Inflammatory macrophage treated with lipopolysaccharide for 1 hour (primary cell): ENCODE measurements at places on chromosomes 6 and 20.

DNA sequence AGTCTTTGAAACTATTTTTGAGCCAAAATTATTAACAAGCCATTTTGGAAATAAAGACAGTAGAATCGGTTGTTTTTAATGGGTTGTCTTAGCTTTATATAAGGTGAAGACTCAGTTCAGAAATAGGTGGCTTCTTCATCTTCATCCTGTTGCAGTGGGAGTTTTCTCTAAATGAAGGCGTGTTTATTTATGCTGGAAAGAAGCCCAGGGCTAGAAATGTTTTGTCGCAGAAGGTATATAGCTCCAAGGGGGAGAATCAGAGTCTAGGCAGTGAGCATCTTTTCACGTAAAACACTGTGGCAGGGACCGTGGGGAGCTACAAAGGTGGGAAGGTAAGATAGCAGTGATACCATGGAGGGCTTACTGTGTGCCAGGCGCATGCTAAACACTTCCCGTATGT is 34.3 kb downstream of the FARS2 start:
- no peak for DNase-seq

DNA sequence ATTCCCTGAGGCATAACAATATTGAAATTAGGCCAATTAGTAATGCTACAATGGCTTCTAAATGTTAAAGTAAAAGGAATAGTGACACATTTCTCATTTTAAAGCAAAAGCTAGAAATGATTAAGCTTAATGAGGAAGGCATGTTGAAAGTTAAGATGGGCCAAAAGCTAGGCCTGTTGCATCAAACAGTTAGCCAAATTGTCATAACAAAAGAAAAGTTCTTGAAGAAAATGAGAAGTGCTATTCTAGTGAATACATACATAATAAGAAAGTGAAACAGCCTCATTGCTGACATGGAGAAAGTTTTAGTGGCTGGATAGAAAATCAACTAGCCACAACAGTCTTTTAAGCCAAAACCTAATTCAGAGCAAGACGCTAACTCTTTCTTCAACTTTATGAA is 12.9 kb downstream of the OR2A4 start:
- no peak for DNase-seq

- DNase-seq, result no peak
Measured at GRCh38 chr6:134908906-134909516, 40.9 kb downstream of the ALDH8A1 start.

GRCh38 chr20:62339647-62340062 is 27.5 kb downstream of the LAMA5 start:
- peak; percentile 52 for DNase-seq

GRCh38 chr20:50330504-50331313 is 140.1 kb downstream of the CEBPB start:
- DNase-seq, result no peak

DNA sequence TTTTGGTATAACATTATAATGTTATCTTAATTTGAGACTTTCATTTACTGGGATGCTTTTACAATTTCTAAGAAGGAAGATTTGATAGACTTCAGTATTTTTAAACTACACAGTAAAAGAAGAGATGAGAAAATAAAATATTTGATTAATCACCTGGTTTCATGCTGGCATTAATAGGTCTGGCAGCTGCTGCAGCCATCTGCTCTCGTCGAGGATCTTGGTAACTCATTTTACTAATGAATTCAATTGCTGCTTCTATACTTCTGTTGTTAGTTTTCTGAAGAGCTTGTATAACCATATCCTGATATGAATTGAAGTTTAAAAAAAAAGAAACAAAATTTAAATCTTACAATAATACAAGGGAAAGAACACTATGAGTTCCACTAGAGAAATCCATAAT is 23.0 kb downstream of the LATS1 start:
- DNase-seq, result no peak

GRCh38 chr20:13953227-13953626 is 37.2 kb downstream of the SEL1L2 start:
- no peak for DNase-seq

DNA sequence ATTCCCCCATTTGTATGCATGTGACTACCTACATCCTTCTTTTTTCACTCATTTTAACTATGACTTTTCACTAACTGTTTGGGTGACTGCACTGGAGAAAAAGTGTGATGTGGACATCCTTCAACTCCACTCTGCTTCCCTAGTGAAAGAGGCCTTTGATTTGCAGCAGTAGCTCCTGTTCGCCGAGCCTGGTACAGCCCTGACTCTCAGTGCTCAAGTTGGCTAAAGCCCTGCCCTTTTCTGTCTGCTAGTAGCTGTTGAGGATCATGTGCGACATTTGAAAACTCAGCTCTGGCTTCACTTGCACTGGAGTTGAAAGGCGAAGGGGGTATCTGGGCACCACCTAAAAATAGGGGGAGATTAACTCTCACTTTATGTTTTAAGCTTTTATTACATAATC is 42.1 kb downstream of the DAAM2 start:
- DNase-seq, result no peak

DNA sequence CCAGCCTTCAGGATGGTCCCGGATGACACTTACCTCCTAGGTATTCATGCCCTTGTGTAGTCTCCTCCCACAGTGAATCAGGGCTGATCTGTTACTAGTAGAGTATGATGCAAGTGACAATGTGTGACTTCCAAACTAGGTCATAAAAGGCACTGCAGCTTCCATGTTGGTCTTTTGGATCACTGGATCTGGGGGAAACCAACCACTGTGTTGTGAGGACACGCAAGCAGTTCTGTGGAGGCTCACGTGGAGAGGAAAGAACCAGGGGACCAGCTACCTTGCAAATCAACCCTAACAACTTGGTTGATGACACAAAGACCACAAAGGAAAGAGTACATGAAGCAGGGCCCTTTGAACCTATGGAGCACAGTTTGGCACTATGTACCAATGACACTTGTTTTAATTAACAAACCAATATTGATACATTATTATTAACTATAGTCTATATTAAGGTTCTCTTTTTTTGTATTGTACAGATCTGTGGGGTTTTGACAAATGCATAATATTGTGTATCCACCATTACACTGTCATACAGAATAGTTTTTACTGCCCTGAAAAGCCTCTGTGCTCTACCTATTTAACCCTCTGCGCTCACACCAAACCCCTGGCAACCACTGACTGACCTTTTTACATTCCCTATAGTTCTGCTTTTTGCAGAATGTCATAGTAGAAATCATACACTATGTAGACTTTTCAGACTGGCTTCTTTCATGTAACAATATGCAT is 16.3 kb upstream of the SDCBP2 start:
- DNase-seq, result no peak

DNA sequence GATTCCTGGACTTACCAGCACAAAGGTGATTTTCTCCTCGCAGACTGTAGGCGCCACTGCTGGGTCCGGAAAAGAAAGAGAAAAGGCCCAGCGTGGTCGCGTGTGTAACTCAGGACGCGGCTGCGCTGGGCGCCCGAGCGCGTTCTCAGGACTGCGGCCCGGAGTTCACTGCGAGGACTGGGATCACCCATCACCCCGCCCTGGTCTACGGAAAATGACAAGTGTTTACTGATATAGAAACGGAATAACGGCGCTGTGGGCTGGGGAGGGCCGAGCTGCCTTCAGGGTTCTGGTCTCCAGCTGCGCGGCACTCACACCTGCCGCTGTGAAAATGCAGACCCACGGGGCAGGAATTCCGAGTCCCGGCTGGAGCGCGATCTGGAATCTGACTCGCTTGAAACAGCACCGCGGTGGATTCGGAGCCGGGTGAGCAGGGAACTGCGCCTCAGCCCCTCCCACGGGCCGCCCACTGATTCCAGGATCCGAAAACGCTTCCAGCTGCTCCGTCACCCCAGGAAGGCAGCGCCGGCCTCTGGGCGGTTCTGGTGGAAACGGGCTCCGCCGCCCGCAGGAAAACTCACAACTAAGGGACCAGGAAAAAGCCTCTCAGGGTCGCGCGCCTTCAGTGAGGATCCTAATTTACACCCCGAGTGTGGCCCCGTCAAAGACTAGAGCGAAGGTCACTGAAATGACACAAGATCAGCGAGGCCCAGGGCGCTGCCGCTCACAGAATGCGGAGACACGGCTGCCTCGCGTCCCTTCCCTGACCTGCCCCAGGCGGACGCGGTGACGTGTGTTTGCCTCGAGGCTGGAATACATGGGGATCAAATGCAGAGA is 34.5 kb downstream of the HLA-A start:
- peak; percentile 64 for DNase-seq

GRCh38 chr6:46296586-46296985 is 125.8 kb upstream of the ENPP5 start:
- DNase-seq, result no peak

GRCh38 chr6:163728442-163729126 is 314.1 kb downstream of the QKI start:
- no peak for DNase-seq

GRCh38 chr6:79832723-79833122 is 114.6 kb downstream of the ELOVL4 start:
- DNase-seq, result no peak

DNA sequence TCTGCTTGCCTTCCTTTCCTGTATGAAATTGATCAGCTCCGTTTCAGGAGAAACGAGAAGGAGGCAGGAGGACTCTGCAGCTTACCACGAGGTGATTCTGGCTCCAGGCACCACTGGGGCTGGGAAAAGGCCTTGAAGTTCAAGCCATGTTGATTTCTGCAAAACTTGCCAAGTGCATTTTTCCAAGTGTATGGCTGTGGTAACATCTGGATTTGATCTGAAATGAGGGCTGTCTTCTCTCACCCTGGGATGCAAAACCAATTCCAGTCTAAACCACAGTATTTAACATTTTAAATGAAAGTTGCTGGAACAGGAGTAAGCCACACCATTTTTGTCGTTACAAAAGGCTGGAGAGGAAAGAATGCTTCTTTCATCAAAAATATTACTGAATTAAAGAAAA is 36.1 kb upstream of the FAM210B start:
- DNase-seq, result no peak

GRCh38 chr20:44054118-44054517 is 132.9 kb downstream of the JPH2 start:
- DNase-seq, result no peak

- no peak for DNase-seq
Measured at GRCh38 chr6:431504-431903, 40.0 kb downstream of the IRF4 start.

GRCh38 chr20:41507436-41507835 is 110.7 kb downstream of the CHD6 start:
- DNase-seq, result no peak

DNA sequence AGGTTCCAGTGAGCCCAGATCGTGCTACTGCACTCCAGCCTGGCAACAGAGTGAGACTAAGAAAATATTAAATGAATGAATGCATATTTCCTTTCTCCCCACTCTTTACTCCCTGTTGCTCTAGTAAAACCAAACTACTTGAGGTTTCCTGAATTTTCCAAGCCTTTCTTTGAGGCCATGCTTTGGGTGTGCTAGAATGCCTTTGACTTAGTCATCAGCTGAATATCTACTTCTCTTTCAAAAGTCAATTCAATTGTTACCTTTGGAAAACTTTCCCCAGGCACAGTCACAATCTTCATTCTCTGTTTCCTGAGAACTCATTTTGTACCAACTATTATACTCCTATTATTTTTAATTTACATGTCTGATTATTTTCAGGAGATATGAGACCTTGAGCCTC is 27.5 kb upstream of the CEP85L start:
- DNase-seq, result no peak

- no peak for DNase-seq
Measured at GRCh38 chr6:37648465-37649330, 49.0 kb downstream of the MDGA1 start.

DNA sequence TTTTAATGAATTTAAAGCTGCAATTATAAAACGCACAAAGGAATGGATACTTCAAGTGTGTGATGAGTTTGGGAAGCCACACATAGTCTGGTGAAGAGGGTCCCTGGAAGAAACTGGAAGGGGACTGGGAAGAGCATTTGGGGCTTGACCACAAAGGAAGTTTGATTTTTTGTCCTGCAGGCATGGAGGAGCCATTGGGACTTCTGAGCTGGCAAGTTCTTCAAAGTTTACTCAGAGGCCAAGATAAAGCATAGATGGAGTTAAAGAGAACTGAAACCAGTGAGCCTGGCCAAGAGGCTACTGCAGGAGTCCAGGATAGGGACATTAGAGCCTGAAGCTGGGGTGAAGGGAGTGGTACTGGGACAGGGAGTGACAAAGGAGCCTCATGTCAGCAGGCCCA is 95.0 kb downstream of the AIG1 start:
- no peak for DNase-seq

DNA sequence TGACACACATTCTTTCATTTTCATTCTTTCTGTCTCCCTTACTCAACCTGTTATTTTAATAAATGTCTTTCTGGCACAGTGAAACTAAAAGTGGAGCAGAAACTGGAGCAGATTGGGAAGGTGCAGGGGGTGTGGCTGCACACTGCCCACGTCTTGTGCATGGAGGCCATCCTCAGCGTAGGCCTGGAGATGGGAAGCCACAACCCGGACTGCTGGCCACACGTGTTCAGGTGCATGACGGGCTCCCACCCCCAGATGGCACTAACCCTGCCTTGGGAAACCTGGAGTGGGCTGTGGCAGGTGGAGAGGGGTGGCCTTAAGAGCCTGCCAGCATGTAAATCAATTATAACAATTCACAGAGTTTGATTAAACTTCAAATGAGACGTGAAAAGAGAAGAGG is 71.4 kb upstream of the PBOV1 start:
- DNase-seq, result no peak

GRCh38 chr6:144781836-144782235 is 496.7 kb downstream of the UTRN start:
- DNase-seq, result no peak
